ENCODE measurements at places on chromosomes 6 and 20. TPM values are rescaled to one million over a fixed set of nuclear protein-coding genes. Genes with fewer than 3 reads are reported as not detected.

Gene RBBP8NL
- not detected for total RNA-seq

Gene TAP1
- 187 TPM for total RNA-seq

Gene TMC2
- not detected for total RNA-seq

Gene RTEL1
- total RNA-seq: 33.6 TPM

Gene C20orf204
- 1.1 TPM for total RNA-seq

Gene PREX1
- total RNA-seq: 44.2 TPM

Gene GTSF1L
- not detected for total RNA-seq

Gene CNR1
- total RNA-seq: not detected

Gene TRIM15
- 0.79 TPM for total RNA-seq

Gene ABHD12
- total RNA-seq: 13.0 TPM

Gene MACROD2
- not detected for total RNA-seq

Gene POM121L2
- total RNA-seq: not detected

Gene HSPA12B
- not detected for total RNA-seq

Gene ZSWIM3
- total RNA-seq: 3.3 TPM

Gene NNAT
- 0.50 TPM for total RNA-seq

Gene RBPJL
- total RNA-seq: not detected

Gene KIF25
- not detected for total RNA-seq

Gene ZC3H12D
- total RNA-seq: 82.7 TPM

Gene OPRM1
- total RNA-seq: not detected

Gene UNC93A
- total RNA-seq: not detected

Gene MYL9
- total RNA-seq: not detected

Gene OOEP
- total RNA-seq: 0.31 TPM

Gene DAAM2
- total RNA-seq: not detected

Gene DSP
- total RNA-seq: 0.22 TPM

Gene METTL24
- not detected for total RNA-seq

Gene KCNQ5
- total RNA-seq: 12.0 TPM

Gene TOX2
- 1.2 TPM for total RNA-seq

Gene COX4I2
- not detected for total RNA-seq

Gene WFDC12
- total RNA-seq: not detected

Gene ZNF311
- total RNA-seq: 0.57 TPM

Gene BMP2
- not detected for total RNA-seq

Gene CHRNA4
- not detected for total RNA-seq

Gene CCN2
- not detected for total RNA-seq

Gene CST4
- not detected for total RNA-seq

Gene COL9A3
- total RNA-seq: not detected

Gene AIF1
- 120 TPM for total RNA-seq

Gene KCNK5
- total RNA-seq: 9.2 TPM

Gene TP53TG5
- total RNA-seq: 0.59 TPM

Gene KCNK16
- total RNA-seq: not detected

Gene LIN28B
- not detected for total RNA-seq

Gene MYMX
- not detected for total RNA-seq

Gene MAPK14
- total RNA-seq: 39.9 TPM

Gene MOCS1
- 1.2 TPM for total RNA-seq

Gene TPD52L2
- 38.9 TPM for total RNA-seq

Gene MAS1
- not detected for total RNA-seq

Gene SLC52A3
- total RNA-seq: not detected

Gene WFDC11
- total RNA-seq: not detected

Gene FGD2
- 0.25 TPM for total RNA-seq

Gene ANKRD66
- not detected for total RNA-seq

Gene RIPK1
- total RNA-seq: 8.8 TPM

Gene DPPA5
- not detected for total RNA-seq

Gene PACSIN1
- total RNA-seq: 0.15 TPM

Gene GABRR1
- total RNA-seq: not detected

Gene LRFN2
- not detected for total RNA-seq

Gene MAP3K4
- total RNA-seq: 36.0 TPM

Gene ALDH5A1
- total RNA-seq: 15.8 TPM

Gene MYLK4
- not detected for total RNA-seq
